Lung microvascular endothelial cell (primary cell): ENCODE measurements at places on chromosomes 13 and 19.

DNA sequence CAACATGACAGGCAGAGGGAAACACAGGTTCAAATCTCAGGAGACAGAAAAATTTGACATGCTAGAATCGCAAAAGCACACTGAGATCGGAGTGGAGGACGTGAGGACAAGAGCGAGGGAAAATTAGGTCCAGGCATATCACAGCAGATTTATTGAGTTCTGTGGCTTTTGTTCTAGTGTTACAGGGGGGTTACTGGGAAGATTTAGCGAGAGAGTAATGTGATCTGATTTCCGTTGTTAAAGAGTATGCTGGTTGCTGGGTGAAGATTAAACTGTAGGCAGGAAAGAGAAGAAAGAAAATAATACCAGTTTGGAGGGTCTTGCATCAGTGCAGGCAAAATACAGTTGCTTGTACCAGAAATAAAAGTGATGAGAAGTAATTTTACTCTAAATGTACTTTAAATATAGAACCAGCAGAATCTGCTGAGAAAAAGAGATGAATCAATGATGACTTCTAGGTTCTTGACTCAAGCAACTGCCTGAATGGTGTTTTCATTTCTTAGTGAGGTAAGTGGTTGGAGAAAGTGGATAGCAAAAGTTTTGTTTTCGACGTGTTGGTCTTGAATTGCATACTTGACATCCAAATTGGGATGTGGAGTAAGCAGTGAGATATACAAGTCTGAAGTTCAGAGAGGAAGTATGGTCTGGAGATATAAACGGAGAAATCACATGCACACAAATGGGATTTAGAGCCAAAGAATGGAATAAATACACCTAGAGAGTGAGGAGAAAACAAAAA lies 35.7 kb downstream of the UFM1 start:
- no peak for DNase-seq

DNA sequence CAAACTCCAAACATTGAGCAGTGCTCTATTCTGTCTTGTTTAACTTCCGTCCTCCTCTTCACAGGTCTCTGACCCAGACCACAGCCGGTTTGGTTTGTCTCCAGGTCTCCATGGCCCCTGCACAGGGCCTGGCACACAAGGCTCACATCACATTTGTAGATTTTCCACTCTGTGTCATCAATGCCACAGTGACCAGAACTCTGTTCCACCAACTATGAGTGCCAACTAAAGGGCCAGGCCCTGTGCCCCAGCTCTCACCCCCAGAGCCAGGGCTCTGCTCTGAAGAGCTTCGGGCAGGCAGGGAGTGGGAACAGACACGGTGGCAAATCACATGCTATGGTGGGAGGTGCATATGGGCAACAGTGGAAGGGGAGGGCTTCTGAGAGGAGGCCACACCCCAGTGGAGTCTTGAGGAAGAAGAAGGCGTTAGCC lies 16.0 kb downstream of the SMG9 start:
- DNase-seq = no peak

DNA sequence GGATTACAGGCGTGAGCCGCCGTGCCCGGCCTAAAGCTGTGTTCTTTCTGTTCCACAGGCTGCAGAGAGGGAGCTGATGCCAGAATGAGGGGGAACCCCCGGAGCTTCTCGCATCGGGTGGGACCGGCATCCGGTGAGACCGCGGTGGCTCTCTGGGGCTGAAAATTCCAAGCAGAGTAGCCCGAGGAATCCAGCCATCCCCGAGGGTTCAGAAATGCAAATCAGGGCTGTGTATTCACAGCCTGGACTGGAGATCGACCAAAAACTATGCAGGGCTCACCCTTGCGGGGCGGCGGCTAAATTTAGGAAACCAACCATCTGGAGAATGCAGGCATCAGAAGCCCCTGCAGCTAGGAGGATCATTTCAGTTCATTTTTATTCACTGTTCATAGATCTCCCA lies 99.2 kb downstream of the GNG7 start:
- no peak for DNase-seq

DNA sequence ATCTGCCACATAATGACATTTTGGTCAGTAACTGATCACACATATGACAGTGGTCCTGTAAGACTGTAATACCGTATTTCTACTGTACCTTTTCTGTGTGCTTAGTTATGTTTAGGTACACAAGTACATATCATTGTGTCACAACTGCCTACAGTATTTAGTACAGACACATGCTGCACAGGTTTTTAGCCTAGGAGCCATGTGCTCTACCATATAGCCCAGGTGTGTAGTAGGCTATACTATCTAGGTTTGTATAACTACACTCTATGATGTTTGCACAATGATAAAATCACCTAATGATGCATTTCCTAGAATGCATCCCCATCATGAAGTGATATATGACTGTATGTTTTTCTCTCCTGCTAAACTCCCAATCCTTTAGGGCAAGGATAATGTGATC lies 61.2 kb upstream of the MIR17HG start:
- DNase-seq = no peak

DNA sequence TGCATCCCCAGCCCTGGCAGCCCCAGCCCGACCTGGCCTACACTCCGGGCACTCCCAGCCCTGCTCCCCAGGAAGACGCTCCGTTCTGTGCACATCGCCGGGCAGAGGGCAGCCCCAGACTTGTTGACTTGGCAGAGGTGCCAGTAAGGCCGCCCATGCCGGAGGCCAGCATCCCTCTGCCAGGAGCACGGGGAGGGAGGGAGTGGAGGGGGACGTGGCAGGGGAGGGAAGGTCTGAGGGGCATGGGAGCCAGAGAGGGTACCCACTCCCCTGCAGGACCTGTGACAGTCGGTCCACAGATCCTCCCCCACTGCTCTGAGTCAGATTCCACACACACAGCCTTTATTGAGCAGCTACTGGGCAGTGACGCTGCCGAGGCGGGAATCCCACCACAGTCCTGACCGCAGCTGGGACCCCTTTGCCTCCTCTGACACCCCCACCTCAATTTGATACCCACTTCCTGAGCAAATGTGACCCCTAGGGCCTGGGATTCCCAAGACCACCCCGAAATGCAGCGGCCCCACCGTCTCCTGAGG lies 1.9 kb upstream of the NKPD1 start:
- DNase-seq = no peak

GRCh38 chr13:27522847-27523246 lies 72.5 kb upstream of the MTIF3 start:
- no peak for DNase-seq

- no peak for DNase-seq
These were observed 79.2 kb upstream of the CACNA1A start for GRCh38 chr19:13585512-13585911.

- DNase-seq = peak; percentile 63
These were observed 37.3 kb downstream of the CAPN12 start for GRCh38 chr19:38706792-38707511.

DNA sequence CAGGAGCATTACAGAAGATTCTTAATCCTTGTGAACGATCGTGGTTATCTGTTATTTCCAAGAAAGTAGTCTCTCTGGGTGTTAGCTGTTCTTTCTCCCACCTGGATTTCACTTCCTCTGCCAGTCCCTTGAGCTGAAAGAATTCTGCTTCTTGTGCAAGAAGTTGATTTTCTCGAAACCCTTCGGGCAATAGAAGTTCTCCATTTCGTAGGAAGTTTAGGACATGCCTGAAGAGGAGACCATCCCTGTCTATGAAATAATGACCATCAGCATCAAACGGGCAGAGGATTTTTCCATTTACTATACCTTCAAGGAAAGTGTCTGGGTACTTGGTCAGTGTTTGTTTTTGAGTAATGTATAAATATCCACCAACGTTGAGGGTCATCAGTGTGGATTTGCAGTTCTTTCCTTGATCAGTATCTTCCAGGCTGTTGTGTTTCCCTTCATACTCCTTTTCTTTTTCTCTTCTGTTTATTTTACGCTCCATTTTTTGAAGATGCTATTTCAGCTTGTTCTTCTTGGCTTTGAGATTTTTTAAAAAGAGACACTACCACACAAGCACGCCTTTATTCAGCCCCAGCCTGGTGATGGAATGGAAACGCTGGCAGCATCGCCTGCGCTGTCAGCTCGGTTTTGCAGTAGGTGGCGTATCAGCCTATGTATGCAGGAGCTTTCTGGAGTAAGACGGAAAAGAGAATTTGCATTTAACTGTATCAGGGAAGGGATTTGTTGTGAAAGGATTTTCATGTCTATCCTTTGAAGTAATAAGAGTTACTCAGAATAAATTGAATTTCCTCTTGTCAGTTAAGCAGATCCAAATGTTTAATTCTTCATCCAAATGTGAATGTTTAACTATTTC lies 6.5 kb downstream of the KCTD4 start:
- DNase-seq = no peak

GRCh38 chr19:7739211-7739755 lies 7.4 kb upstream of the CLEC4G start:
- DNase-seq = no peak

DNA sequence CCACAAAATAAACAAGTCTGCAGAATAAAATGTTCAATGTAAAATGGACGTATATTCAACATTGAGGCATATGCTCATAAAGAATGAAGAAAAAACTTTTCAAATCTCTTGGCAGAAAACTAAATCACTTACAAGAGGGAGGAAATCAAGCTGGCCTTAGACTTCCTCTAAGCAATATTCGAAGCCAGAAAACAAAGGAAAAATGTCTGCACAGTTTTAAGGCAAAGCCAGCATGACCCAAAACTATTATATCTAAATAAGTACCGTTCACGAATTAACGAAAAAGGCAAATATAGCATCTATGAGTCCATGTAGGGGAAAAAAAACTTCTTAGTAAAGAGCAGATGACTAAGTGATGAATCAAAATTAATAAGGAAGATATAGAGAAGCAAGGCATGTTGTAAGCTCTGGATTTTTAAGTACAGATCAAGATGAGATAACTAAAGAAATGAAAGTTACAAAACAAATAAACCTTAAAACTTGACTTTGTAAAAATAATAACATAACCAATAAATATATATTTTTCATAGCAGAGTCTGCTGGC lies 101.3 kb downstream of the KCNRG start:
- DNase-seq = peak; percentile 67

DNA sequence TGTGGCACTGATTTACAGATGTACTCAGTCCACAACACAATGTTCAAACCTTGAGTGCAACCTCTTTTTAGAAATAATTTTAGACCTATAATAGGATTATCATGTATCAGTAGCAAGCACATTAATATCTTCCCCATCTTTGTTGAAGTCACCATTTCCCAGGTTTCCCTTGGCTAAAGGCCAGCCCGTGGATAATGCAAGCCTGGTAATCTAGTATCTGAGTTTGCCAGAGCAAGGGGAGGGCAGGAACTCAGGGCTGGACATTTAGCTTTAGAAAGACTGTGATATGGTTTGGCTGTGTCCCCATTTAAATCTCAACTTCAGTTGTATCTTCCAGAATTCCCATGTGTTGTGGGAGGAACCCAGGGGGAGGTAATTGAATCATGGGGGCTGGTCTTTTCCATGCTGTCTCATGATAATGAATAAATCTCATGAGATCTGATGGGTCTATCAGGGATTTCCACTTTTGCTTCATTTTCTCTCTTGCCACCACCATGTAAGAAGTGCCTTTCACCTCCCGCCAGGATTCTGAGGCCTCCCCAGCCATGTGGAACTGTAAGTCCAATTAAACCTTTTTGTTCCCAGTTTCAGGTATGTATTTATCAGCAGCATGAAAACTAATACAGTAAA lies 37.7 kb downstream of the SLC6A16 start:
- DNase-seq = no peak

GRCh38 chr19:31261603-31262212 lies 87.5 kb downstream of the TSHZ3 start:
- no peak for DNase-seq

GRCh38 chr13:28741084-28741491 lies 22.3 kb upstream of the SLC46A3 start:
- DNase-seq = peak; percentile 22

GRCh38 chr13:30915691-30916541 lies 9.8 kb downstream of the MEDAG start:
- no peak for DNase-seq

GRCh38 chr13:107811233-107812013 lies 403.9 kb downstream of the LIG4 start:
- DNase-seq = no peak

DNA sequence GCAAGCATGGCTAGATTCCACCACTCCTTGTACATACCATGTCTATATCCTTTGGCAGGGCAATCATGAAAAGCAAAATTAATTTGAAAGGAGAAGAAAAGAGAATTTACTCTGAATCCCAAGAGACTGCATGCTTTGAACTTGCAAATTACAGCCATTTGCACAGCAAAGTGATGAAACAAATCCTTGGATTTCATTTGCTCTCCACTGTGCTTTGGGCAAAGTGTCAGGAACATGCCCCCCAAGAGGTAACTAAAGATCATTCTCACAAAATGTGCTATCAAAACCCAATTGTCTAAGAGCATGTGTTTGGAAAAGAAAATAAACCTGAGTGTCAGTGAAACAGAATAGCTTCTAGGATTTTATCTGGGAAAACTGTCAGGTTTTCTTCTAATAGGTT lies 298.5 kb downstream of the GPC6 start:
- no peak for DNase-seq

GRCh38 chr19:3365093-3365835 lies 1.1 kb upstream of the NFIC start:
- no peak for DNase-seq

- no peak for DNase-seq
These were observed 312.1 kb upstream of the PCDH20 start for GRCh38 chr13:61727767-61728166.

GRCh38 chr13:28136916-28137315 lies 1.4 kb upstream of the PAN3 start:
- DNase-seq = no peak

DNA sequence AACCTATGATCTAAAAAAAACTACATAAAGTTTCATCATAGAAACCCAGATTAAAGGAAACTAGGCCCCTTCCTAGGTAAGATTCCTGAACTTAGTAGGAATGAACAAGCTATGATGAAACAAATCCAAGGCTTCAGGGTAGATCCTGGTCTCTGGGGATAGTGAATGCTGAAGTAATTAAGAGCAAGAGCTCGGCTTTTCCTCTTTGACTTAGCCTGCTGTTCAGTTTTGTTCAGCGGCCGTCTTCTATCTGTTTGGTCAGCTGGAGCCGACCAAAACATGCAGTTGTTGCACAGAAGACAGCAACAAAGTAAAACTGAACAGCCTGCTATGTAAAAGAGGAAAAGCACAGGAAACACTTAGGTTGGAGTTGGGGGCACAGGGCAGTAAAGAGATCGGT lies 44.1 kb upstream of the RFXAP start:
- no peak for DNase-seq
